ENCODE measurements at places on chromosomes 11 and 22.

- DNase-seq, result no peak
Observed at GRCh38 chr11:102428696-102429095, 23.9 kb downstream of the TMEM123 start.

GRCh38 chr11:118202599-118203422 lies 22.0 kb downstream of the JAML start:
- no peak for DNase-seq

DNA sequence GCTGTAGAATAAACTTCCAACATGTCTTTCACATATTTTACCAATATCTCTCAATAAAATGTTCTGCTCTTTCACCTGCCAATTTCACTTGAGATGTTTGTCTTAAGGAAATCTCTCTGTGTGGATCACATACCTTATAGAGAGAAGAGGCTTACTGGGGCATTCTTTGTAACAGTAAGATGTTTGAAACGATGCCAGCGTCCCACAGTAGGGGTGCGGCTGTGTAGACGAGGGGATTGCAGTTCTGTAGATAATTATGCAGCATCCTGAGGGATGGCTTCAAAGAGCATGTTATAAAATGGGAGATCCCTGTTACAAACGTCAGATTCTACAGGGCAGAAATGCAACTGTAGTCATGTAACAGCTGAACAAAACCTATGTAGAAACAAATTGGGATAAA lies 200.0 kb downstream of the TBC1D22A start:
- DNase-seq, result no peak

GRCh38 chr22:30265823-30266444 lies 717 bp downstream of the OSM start:
- no peak for DNase-seq

GRCh38 chr11:118079491-118079890 lies 2.6 kb downstream of the TMPRSS4 start:
- no peak for DNase-seq

- DNase-seq, result no peak
Observed at GRCh38 chr22:35032571-35032970, 33.4 kb upstream of the ISX start.

GRCh38 chr11:58845386-58845785 lies 882 bp upstream of the GLYATL2 start:
- DNase-seq, result no peak

DNA sequence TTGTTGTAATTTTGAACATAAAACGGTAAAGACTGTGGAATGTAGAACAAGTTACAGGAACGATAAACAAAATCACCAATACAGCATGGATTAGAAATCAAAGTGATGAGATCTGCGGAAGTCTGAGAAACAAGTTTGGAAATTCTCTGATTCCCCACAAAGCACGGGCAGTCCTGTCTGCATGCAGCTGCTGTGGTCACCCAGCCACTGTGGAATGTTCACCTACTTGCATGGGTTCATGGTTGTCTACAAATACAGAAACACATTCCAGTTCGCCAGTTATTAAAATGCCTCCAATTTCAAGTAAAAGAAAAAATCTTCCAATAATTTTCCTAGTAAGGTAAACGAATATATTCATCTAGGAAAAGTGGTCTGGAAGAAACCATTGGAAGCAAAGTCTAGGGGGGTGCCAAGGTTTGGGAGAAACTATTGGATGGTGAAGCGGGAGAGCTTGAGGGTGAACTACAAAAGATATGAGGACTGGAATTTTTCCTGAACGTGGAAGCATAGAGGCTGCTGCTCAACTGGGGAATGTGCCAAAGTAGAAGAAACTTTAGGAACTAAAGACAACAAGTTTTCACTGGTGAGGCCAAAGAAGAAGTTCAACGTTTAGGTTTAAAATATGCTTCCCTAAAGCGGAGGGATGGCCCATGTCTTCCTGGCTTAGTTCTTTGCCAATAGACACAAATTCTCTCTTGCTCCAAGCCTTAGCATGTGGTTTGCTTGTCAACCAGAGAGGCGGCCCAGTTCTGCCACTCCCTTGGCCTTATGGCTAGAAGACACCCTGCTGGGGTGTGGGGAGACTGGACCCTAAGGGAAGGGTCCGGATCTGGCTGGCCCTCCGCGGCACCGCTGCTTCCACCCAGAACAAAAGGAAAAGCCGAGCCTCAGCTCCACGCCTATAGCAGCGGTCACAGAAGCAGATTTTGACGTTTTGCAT lies 70.2 kb downstream of the CTTN start:
- DNase-seq, result peak; percentile 21

- DNase-seq, result no peak
Observed at GRCh38 chr11:91921974-91922373, 302.6 kb upstream of the FAT3 start.

DNA sequence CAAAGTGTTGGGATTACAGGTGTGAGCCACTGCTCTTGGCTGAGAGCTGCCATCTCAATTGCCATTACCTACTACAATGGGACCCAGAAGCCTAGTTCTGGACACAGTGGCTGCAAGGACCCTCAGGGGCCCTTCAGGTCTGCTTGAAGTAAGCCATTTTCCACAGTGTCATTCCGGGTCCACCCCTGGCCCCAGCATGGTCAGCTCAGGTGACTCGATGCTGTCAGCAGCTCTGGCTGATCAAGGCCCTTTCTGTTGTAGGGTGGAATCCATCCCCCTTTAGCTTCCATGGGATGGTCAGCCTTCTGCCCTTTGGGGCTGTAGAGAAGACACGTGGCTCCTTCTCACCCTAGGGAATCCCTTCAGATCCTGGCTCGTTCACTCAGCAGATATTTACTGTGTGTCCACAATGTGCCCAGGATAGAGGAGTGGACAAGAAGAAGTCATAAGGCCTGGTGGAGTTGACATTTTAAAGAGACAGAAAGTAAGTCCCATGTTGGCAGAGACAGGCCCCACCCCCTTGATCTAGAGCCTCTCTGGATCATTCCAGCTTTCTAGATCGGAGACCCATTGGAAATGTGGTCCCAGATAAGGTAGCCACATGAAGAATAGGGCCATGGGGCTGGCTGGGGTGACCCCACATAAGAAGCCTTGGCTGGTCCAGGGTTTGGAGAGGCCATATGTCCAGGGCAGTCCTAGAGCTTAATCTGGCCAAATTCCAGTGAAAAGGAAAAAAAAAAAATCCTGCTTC lies 15.1 kb upstream of the KAT5 start:
- no peak for DNase-seq

DNA sequence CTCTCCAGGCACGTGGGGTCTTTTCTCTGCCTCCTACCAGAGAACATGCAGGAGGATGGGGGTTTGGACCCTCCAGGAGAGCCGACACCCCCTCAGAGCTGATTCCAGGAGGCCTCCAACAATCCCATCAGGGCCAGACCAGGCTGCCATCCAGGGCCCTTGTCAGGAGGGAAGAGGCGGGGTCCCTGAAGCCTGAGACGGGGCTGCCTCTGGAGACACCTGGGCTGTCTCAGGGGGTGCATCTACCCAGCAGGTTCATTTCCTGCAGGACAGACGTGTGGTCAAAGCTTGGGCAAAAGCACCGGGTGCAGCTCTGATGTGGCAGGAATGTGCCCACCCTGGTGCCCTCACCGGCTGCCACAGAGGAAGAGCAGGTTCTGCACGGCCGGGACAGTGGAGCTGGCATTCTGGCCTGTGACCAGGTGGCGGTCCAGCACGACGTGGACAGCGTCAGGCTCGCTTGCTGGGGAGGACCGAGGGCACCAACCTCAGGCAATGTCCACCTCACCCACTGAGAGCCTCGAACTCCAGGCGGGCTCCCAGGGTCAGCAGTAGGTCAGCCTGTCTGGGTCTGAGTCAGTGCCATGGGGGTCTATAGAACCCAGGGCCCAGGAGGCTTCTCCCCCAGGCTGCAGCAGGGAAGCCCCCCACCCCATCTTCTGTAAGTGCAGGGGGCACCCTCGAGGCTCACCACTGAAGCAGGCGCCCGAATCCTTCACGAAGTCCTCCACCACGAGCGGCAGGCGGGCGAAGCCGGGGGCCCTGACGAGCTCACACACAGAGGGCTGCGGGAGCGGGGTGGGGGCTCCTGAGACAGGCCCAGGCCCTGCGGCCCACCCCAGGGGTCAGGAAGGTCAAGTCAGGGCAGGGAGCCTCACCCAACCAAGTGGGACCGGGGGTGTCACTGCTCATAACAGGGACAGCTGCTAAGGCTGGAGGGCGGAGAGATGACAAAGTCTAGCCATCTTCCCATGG lies 6.4 kb downstream of the GATD1 start:
- DNase-seq, result no peak

GRCh38 chr22:50630376-50630775 lies 2.4 kb upstream of the ARSA start:
- peak; percentile 38 for DNase-seq

GRCh38 chr22:38207898-38208432 lies 6.2 kb downstream of the MAFF start:
- no peak for DNase-seq

- no peak for DNase-seq
Observed at GRCh38 chr11:439315-440064, 2.3 kb downstream of the ANO9 start.

- DNase-seq, result no peak
Observed at GRCh38 chr11:3123305-3123704, 41.8 kb downstream of the OSBPL5 start.

- DNase-seq, result peak; percentile 18
Observed at GRCh38 chr11:79312617-79313529, 128.0 kb downstream of the TENM4 start.

DNA sequence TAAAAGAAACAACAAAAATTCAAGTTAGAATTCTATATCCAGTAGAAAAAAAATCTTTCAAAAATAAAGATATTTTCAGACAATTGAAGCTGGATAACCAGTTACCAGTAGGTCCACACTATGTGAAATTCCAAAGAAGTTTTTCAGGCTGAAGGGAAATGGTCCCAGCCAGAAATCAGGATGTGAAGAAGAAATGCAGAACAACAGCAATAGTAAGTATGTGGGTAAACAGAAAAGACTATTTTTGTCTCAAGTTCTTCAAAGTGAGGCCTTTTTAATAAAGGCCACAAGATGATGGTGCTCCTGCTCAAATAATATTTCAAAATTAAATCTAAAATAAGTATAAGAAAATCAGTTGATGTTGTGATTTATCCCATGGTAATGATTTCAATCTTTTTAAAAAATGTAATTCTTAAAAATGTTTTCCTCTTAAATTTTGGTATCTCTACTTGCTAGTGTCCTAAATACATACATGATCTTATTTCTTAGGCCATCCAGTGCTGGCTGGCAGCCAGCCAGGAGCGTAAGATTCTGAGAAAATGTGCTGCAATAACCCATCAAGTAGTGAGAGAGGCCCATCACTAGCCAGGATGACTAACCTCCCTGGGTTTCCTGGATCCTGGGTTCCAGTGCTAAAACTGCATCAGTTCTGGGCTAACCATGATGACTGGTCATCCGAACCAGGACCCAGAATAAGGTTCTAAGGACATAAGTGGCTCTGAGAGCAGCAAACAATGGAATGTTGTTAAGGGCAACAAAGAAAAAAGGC lies 15.6 kb upstream of the UCP3 start:
- DNase-seq, result peak; percentile 90

GRCh38 chr11:86244063-86244521 lies 461 bp upstream of the EED start:
- DNase-seq, result peak; percentile 80

DNA sequence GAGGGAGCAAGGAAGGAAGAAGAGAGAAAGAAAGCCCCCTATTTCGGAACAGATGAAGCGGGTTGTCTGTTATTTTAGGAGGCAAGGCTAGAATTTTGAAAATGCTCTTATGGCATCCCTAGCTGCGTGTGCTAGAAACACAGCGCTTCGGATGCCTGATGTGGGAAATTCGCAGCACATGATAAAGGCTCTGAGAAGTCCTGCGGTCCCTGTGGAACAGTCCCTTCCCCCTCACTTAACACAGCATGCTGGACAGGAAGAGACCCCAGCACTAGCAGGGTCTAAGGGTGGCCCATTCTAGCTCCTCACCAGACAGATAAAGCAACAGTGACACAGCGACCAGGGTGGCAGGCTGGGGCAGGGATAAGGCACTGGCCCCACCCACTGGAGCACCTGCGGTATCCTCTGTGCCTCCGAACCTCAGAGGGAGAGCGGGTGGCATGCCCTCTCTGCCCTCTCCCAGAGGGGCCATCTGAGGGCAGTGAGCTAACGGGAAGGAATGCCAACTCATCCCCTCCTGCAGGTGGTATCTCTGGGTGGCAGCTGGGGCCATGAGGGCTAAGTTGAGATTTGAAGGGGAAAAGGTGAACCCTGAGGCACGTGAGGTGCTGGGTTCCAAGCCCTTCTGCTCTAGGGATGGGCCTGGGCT lies 75.7 kb downstream of the SCUBE1 start:
- no peak for DNase-seq

DNA sequence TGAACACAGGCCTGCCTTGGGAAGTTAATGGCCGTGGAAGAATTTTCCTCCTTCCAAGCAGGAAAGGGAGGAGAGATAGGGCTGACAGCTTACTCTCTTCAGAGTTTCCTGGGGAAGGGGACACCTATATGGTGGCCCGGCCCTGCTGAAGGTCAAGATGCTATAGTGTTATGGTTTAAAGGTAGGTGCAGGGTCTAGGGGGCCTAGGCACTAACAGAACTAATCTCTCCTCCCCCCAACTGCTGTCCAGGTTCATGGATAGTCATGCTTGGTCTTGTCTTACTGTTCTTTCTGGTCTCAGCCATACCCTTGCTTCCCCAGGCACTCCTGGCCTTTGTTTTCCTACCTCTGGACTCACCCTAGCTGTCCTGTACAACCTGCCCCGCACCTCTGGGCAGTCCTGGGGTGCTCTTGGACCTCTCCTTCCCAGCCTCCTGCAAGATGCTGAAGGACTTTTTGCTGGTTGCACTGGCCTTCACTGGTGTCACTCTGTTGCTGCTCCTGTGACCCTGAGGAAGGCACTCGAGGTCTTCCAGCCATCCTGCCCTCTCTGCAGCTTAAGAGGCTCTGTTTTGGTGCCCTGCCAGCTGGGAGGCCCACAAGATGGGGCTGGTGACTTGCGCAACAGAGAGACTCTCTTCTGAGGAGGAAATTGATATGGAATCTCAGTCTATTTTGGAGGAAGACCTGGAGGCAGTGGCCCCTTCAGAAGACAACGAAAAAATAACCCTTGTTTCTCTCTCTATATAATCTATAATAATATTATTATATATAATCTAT lies 17.9 kb downstream of the SEC14L3 start:
- DNase-seq, result peak; percentile 37

- DNase-seq, result no peak
Observed at GRCh38 chr22:43179146-43179910, 7.6 kb downstream of the TTLL12 start.
